ENCODE measurements at places on chromosomes 6 and 20. TPM values are rescaled to one million over a fixed set of nuclear protein-coding genes. Genes with fewer than 3 reads are reported as not detected.
A peak's percentile ranks its signal among the peaks of the same experiment; 100 is the strongest.

LY6G5C gene
- 1.5 TPM for total RNA-seq

COL9A1 gene
- 0.14 TPM for total RNA-seq

SIGLEC1 gene
- total RNA-seq = 9.5 TPM

DEFB132 gene
- not detected for total RNA-seq

COL11A2 gene
- 1.1 TPM for total RNA-seq

ESR1 gene
- total RNA-seq = 1.4 TPM

PSORS1C2 gene
- not detected for total RNA-seq

EEF1E1 gene
- 13.3 TPM for total RNA-seq

TP53INP2 gene
- 113 TPM for total RNA-seq

ADGB gene
- total RNA-seq = not detected

SYCP2 gene
- 1.4 TPM for total RNA-seq

DNA sequence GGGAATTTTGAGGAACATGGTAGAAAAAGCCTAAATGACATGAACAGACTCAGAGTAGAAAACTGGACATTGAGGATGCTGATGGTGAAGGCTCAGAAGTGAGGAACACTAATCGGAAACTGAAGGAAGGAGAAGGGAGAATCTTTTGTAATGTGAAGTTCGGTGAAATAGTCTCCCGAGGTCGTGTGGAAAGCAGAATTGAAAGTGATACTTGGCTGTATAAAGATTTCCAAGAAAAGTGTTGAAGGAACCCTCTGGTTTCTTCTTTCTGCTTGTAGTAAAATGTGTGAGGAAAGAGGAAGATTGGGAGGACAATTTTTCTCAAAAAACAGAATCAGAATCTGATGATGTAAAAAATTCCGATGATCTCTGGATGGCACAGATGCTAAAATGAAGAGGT, 115.4 kb downstream of the LAMP5 start:
- DNase-seq = no peak

DNA sequence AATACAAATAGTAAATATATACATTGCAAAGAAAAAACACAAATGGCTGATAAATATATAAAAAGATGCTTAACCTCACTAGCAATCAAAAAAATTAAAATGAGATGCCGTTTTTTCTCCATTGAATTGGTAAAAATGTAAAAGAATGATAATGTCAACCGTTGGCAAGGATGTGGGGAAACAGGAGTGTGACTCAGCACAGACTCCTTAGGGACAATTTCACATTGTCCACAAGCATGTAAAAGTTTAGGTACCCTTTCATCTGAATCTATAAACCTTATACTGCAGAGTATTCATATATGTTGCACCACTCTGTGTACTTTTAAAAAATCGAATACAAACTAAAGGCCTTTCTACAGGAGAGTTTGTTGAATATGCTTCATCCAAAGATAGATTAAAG, 143.1 kb upstream of the RREB1 start:
- DNase-seq = no peak

DNA sequence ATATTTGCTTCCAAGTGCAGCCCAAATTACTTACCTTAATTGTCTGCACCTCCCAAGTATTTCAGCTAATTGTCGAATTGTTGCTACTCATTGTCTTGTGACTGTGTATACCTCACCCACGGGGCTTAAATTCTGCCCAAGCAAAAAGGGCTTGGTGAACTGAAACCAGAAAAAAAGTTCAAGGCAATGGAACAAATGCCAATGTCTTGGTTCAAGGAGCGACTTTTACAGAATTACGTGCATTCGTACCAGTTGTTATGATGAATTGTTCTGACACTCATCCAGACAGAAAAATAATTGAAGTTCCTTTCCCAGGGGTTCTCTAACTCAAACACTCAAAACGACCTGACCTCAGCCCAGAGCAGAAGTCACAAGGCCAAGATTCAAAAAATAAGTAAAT, 13.9 kb upstream of the PXDC1 start:
- no peak for DNase-seq

GRCh38 chr6:31113861-31114540, 599 bp upstream of the PSORS1C1 start:
- DNase-seq = no peak

GRCh38 chr6:137878486-137879285, 11.6 kb downstream of the TNFAIP3 start:
- DNase-seq = peak; percentile 84

- DNase-seq = no peak
These were observed 9.8 kb upstream of the TXNDC5 start for GRCh38 chr6:7920425-7920824.

DNA sequence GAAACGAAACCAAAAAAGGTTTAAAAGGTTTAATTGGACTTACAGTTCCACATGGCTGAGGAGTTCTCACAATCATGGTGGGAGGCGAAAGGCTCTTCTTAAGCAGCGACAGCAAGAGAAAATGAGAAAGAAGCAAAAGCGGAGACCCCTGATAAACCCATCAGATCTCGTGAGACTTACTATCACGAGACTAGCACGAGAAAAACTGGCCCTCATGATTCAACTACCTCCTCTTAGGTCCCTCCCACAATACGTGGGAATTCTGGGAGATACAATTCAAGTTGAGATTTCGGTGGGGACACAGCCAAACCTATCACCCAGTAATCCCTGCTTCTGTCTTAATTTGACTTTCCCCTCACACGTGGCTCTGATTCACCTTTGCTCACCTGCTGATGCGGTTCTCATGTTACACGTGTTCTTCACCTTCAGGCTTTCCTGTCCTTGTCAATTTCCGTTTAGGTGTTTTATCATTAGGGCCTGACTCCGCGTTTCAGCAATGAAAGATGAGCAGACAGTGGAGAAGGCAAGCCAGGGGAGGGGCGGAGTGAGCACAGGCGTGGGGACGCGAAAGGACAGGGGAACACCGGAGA, 57.1 kb downstream of the AGPAT4 start:
- no peak for DNase-seq

DNA sequence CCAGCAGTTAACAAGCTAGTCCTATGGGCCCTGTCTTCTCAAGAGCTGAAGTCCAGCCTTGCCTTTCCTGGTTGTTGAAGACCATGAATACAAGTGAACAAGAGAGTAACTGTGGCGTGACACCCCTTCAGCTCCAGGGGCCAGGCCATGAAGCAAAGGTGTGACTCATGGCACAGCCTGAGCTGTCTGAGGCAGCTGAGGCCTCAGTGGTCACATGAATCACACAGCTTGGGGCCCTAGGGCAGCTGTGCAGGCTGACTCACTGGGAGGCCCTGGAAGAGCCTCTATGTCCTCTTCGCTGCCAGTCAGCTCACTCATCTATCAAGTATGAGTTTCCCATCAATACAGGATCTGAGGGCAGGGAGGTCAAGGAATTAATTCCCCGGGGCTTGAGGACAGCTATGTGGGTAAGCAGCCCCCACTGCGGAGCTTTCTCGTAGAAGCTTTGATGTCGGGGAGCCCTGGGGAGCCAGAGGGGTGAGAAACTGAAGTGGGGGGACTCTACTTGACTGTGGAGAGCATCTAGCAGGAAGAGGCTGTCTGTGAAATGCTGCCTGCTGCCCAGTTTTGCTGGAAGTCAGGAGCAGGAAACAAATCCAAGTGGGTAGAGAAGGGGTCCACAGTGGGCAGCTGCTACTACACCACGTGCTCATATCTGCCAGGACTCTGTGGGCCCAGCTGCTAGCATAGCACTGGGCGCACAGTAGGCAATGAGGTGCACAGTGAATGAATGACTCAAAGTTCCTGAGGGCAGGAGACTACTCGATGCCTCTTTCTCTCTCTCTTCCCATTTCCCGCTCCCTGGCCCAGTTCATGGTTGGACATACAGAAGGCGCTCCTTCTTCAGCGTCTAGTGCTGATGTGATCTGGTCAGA, 13.7 kb upstream of the FAM83C start:
- DNase-seq = no peak

DNA sequence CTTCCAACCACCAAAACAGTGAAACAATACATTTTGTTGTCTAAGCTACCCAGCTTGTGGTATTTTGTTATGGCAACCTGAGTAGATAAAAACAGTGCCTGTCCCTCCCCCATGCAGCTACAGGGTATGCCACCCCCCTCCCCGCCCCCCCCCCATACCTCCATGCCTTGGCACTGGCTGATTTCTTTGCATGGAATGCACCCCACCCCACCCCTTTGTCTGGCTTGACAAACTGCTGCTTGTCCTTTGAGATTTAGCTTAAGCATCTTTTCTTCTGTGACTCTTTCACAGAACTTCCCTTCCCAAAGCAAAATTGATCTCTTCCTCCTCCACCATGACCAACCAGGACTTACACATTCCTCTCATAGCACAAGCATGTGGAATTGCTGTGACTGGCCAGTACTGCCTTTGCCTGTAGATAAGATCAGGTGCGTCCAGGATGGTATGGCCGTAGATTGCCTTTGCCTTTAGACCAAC, 64.6 kb upstream of the ADGRF1 start:
- no peak for DNase-seq

DNA sequence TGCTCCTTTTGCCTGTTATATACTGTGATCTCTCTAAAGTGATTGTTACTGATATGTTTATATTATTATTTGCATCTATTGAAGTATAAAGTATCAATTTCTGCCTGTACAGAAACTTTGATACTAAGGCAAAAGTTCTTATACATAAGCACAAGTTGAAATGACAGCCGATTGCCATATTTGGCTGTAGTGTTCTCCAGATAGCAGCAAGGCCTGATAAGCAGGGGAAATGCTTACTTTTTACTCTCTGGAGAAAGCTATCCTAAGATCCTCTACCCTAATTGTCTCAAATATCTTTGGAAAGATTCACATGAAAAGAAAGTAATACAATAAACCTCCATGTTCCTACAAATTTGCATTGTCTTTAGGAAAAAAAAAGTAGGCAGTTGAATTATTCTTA, 31.4 kb downstream of the SENP6 start:
- DNase-seq = no peak

- no peak for DNase-seq
These were observed 17.3 kb downstream of the TAF4 start for GRCh38 chr20:62048346-62048761.

GRCh38 chr20:57738053-57738452, 28.2 kb upstream of the PMEPA1 start:
- DNase-seq = no peak

GRCh38 chr20:53642196-53643030, 48.8 kb upstream of the ZNF217 start:
- DNase-seq = no peak

DNA sequence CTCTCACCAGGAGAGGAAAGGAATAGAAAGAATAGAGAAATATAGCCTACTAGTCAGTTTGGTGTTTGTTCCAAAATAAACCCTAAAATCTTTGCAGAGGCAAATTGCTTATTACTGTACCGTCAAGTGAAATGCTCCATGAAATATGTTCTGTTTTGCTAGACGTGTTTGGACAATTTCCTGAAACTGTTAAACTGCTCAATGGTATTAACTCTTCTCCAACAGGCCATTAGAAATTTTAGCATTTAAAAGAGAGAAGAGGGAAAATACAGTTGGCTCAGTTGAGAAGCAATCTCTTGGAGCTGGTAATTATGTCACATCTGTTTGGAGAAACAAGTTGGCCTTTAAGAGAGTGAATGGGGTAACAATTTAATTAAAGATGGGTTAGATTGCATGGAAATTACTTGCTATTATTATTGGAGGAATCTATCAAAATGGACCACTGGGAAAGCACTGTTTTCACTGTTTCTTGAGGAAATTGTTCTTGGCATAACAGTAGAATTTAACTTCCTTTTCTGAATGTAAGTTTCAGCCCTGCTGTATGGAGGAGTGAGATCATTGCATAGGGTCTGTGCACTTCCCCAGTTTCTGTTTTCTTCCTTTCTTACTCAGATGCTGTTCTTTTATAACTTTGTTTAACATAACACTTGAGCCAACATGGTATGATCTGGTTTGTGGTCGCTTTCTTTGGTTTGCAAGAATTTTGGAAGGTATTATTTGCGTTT, 373.6 kb downstream of the PLCB1 start:
- DNase-seq = no peak

DNA sequence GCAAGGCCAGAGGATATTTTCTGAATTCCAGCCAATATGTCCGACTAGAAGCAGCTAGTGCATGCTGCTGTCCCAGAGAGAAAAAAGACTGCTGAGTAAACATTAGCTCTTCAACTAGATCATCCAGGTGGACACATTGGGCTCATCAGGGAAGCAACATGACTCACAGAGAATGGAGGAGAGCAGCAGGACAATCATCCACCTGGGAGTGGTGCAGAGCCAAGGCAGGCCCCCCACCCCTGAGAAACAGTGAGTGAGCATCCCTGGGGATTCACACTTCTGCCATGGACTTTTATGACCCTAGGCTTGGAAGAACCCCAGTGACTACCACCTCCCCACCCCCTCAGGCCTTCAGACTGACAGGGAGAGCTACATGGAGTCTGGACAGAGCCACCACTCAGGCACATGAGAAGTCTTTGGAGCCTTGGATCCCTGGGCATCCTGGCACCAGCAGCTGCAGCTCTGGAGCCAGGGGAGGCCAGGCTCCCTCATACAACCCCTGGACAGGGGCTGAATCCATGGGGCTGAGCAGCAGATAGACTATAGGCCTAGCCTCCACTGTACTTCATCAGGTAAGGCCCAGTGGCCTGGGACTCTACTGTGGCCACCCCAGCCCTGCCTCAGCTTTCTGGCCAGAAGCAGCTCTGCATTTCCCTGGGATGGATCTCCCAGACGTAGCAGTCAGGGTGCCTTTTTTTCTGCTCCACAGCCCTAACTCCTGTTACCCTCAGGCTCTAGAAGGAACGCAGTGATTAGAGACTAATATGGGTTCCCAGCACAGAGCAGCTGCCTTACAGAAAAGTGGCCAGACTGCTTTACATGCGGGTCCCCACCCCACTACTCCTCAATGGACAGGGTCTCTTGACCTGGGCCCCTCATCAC, 82.9 kb upstream of the RNF217 start:
- peak; percentile 31 for DNase-seq

GRCh38 chr6:121135425-121135824, 198.9 kb downstream of the TBC1D32 start:
- no peak for DNase-seq

DNA sequence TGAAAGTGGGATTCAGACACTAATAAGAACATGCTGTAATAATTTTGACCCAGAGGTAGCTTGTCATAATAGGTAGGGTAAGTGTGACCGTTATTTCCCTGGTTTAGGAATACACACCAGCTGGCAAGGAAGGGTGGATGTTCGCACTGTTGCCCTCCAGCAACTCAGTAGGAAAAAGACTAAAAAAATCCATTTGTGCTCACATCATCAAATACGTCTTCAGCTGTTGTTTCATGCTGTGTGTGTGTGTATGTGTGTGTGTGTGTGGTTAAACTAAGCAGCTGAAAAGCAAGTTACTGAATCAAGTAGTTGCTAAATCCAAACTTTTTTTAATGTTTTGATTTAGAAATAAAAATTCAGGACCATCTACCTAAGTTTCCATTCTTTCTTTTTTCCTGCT, 218.7 kb downstream of the TRDN start:
- no peak for DNase-seq

Data from Right ventricle myocardium inferior (tissue), 1 donor.